Stimulated activated CD4-positive, alpha-beta T cell treated with anti-CD3 and anti-CD28 coated beads, Interleukin-1b, Interleukin-23, amount 100 ng/mL, for 48 hours (primary cell): ENCODE measurements at places on chromosomes 7 and 10.

DNA sequence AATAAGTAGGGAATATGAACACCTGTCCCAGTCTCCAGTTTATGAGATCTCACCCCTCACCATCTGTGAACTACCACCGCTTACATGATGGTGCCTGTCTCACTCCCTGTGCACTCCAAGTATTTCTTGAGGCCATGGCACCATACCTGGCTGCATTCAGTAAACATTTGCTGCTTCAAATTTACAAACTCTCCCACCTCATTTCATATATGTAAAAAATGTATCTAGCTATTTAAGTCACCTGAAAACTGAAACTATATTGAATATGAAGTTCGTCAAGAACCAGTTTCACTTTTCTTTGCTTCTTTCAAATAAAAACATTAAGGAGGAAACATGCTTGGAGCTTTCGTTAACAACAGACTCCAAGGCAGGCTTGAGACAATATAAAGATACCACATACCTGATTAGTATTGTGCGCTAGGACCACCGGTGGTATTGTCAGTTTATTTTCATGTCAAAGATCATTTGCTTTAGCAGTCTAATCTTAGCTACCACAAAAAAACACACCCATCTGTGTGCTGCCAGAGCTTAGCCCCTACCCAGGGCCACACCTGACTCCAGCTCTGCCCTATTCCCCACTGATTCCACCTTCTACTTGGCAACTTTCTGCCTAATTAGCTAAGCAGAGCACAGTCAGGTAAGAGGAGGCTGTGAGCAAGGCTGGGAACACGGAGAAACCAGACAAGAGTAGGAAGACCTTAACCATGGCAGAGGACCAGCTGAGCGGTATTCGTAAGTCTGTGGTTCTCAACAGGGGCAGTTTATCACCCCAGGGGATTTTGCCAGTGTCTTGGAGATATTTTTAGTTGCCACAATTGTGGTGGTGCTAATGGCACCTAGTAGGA, 92.0 kb downstream of the ZFAND4 start:
- DNase-seq, result no peak

DNA sequence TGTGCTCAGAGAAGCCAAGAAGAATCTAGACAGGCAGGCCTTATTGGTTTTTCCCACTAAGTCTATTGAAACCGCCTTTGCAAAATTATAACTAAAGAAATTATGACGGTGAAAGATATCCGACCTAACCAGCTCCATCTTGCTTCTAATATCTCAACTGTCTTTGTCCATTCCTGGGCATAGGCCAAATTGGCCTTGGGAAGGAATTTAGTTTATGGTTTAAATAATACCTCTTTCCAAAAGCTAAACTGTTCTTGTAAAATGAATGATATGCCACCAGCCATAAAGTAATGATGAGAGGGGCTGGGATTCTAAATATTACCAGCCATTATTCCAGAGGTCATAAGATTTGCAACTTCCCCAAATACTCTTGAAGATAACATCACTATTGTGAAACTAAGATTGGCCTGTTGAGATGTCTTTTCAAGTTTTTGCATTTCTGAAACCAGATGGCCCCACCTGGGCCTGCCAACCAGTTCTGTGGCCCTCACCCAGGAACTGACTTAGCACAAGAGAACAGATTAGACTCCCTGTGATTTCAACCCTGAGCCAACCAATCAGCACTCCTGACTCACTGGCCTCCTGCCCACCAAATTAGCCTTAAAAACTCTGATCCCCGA, 41.2 kb upstream of the SLC35G1 start:
- no peak for DNase-seq

DNA sequence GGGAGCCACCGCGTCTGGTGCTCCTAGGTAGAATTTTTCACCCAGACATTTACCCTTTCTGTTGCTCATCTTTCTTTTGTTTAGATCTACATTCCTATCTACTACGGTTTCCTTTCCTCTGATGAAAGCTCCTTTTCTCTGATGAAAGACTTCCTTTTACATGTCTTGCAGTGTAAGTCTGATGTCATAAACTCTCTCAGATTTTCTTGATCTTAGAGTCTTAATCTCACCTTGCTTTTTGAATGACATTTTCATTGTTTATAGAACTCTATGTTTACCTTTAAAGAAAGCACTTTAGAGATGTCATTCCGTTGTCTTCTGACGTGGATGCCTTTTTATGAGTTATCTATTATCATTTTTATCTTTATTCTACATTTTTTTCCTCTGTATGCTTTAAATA, 171.8 kb upstream of the MTPN start:
- DNase-seq, result no peak

GRCh38 chr10:132597654-132598053, 60.1 kb downstream of the INPP5A start:
- DNase-seq, result no peak

DNA sequence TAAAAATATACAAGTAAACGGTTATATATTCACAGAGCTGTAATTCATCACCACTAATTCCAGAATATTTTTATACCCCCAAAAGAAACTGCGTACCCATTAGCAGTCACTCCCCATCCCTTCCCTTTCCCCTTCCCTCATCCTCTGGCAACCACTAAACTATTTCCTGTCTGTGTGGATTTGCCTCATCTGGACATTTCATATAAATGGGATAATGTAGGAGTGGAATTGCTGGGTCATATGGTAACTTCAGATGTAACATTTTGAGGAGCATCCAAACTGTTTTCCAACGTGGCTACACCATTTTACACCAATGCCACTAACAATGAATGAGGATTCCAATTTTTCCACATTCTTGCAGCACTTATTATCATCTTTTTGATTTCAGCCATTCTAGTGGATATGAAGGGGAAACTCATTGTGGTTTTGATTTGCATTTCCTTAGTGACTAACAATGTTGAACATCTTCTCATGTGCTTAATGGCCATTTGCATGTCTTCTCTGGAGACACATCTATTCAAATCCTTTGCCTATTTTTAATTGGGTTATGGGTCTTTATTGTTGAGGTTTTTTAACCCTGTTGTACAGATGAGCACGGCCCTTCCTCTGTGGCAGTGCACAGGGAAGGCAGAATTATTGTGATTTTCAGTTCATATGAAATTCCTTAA, 79.2 kb downstream of the RBM20 start:
- no peak for DNase-seq

GRCh38 chr10:68135362-68135761, 26.1 kb downstream of the MYPN start:
- DNase-seq, result no peak

DNA sequence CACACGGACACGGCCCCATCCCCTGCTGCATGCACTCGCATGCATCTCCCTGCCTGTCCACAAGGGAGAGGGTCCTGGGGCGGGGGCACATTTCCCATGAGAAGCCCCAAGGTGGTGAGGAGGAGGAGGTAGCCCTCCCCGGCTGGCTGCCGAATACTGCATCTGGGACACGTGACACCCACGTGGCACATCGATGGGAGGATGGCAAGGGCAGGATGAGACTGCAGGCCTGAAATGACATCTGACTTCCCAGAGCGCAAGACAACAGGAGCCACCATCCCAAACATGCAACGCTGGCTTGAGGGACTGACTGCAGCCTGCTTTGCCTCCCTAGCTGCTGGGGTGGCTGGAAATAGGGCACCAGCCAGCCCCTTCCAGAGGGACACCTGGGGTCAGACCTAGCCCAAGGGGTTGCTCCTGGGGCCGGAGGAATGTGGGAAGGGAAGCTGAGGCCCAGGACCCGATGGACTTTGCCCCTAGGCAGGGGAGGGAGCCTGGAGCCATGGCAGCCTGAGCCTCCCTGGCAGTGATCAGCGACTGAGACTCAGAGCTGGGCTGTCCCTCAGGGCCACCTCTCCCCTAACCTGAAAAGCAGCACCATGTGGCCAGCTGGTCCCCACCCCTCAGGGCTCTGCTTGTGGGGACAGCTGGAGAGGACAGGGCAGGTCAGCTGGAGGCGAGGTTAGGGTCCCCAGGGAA, 16.1 kb downstream of the BUD23 start:
- DNase-seq, result no peak

DNA sequence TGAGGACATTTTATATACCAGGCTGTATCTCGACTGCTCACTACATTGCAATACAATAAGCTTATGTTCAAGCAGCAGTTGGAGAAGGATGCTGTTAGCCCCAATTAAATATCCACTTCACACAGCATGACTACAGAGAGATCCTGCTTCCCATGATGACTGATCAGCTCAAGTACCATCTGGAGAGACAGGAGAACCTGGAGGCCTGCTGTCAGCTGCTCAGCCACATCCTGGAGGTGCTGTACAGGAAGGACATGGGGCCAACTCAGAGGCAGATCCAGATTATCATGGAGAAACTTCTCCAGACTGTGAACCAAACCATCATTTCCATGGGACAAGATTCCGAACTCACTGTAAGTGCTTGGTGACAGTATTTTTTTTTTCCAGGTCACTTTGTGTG, 22.5 kb downstream of the RNF133 start:
- no peak for DNase-seq

DNA sequence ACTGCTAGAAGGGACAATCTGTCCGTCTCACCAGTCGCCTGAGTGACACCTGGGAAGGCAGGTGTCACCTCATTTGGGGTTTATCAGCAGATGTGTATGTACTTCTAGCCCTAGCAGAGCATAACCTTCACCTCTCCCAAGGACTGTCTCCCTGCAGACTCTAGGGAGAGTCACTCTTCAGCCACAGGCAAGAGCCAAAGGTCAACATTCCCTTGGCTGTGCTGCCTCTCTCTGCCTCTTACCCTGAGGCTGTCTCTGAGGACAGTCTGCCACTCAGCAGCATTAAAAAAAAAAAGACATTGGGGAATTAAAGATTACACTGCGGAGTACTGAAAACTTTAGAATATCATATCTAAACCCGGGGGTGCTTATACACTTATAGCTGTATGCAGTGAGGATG, 377.7 kb upstream of the FZD8 start:
- no peak for DNase-seq

GRCh38 chr10:97584798-97585438, 729 bp downstream of the HOGA1 start:
- DNase-seq, result no peak

- no peak for DNase-seq
Observed at GRCh38 chr7:129515381-129515780, 13.1 kb downstream of the SMKR1 start.

- DNase-seq, result no peak
Observed at GRCh38 chr10:132484922-132485321, 52.7 kb upstream of the INPP5A start.

DNA sequence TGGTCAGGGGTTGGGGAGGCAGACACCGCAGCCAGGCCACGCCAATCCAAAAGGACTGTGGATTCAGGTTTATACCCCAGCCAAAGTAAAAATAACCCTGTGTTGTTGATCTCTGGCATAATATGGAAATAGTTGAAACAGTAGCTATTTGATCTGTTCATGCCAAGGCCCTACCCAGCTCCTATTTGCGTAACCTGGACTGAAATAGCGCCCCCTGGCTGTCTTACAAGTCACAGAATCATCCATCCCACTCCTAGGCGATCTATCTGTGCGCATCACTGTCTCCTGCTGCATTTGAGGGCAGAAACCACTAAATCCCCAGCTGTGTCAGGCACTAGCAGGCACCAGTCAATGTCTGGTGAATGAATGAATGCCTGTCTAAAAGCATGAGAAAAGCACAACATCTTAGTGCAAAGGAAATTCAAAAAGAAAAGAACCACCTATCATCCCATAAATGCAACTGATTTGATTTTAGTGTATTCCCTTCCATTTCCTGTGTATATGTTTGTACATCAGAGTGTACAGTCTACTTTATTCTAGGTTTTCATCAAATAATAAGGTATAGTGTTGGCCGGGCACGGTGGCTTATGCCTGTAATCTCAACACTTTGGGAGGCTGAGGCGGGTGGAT, 160.0 kb downstream of the SLIT1 start:
- DNase-seq, result peak; percentile 53

DNA sequence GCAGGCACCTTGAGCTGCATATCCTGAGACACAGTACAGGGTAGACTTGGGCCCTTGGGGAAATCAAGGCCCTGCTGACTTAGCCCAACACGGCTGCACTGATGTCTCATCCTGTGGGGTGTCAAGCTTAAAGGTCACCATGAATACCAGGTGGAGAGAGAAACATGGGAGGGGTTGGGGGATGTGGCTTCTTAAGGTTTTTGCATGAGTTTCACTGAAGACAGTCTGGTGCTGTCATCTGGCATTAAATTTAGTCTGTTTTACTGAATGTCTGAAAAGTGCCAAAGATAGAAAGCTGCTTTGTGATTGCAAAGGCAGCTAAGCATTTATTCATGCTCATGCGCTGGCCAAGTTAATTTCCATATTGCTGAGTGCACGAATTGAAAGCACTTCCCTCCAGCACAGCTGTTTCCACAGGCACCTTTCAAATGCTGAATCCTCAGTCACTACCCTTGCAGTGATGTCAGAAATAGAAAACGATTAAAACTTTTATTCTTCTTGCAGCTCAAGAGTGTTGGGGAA, 102.1 kb downstream of the OSBPL3 start:
- peak; percentile 35 for DNase-seq

- peak; percentile 12 for DNase-seq
Observed at GRCh38 chr7:127107601-127108007, 145.1 kb downstream of the GRM8 start.
